ENCODE measurements at places on chromosomes 12 and 14. TPM values are rescaled to one million over a fixed set of nuclear protein-coding genes. Genes with fewer than 3 reads are reported as not detected.

The PLEKHA5 gene
- 20.4 TPM for total RNA-seq

The RPS6KL1 gene
- 5.6 TPM for total RNA-seq

- no peak for DNase-seq
Observed at GRCh38 chr12:25694072-25694471, 141.0 kb upstream of the LMNTD1 start.

DNA sequence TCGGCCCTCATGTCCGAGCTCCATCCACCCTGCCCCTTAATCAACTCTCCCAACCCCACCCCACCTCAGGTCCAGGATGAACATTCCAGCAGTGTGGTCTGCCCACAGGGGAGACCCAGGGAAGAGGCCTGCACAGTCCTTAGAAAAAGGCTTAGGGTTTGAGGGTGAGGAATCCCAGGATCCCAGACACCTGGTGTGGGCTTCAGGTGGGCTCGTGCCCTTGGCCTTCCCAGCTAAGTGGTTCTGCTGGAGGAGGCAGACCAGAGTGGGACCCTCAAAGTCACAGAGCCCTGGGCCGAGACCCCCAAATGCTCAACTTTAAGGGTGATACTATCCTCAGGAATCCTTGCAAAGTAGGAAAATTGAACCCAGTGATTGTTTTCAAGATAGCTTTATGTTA, 25.4 kb upstream of the PPP2R5C start:
- DNase-seq = no peak

DNA sequence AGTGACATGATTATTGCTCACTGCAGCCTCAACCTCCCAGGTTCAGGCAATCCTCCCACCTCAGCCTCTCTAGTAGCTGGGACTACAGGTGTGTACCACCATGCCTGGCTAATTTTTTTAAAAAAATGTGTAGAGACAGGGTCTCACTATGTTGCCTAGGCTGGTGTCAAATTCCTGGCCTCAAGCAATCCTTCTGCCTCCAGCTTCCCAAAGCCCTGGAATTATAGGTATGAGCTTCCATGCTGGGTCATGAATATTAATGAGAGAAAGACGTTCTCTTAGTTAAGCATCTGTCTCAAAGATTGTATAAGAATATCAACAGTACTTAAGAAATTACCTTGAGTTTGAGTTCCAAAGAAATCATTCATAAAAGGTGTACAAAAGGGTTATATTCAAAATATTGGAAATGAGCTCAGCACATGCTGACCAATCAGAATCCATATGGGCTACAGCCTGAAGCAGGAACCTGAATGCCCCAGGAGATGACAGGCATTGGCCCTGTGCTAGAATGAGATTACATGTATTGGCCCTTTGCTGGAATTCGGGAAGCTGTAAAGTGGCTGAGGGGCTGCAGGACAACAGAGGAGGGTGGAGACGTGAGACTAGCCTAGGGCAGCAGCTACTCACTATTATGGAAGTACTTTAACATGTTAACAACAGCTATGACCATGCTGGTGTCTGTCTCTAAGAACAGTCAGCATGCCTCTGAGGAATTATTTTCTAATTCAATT, 157.0 kb upstream of the CPNE8 start:
- DNase-seq = no peak

Data from left lung (tissue), 14 donors.